Activated CD8-positive, alpha-beta T cell treated with anti-CD3 and anti-CD28 coated beads for 36 hours (primary cell): ENCODE measurements at places on chromosomes 6 and 20. TPM values are rescaled to one million over a fixed set of nuclear protein-coding genes. Genes with fewer than 3 reads are reported as not detected.

- peak; percentile 61 for DNase-seq
These were observed 17.5 kb upstream of the ZSCAN9 start for GRCh38 chr6:28207510-28208110.

- no peak for DNase-seq
These were observed 24.9 kb downstream of the DPPA5 start for GRCh38 chr6:73329201-73329600.

- DNase-seq = no peak
These were observed 230.7 kb downstream of the PHACTR1 start for GRCh38 chr6:12947151-12947871.

- no peak for DNase-seq
These were observed 109.0 kb downstream of the RIN2 start for GRCh38 chr20:19867074-19867473.

DNA sequence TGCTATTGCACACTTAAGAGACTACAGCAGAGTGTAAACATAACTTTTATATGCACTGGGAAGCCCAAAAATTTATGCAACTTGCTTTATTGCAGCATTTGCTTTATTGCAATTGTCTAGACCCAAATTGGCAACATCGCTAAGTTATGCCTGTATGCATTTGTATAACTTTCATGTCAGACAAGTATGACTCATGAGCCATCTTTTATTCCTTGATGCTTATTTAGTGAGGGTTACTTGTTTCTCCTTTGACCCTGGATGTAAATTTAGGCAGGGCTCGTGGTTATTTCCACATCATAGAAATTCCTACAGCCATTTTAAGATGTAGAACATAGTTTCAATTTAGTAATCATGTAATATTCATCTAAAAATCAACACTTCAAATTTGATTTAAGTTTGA, 130.3 kb upstream of the LY86 start:
- no peak for DNase-seq

DNA sequence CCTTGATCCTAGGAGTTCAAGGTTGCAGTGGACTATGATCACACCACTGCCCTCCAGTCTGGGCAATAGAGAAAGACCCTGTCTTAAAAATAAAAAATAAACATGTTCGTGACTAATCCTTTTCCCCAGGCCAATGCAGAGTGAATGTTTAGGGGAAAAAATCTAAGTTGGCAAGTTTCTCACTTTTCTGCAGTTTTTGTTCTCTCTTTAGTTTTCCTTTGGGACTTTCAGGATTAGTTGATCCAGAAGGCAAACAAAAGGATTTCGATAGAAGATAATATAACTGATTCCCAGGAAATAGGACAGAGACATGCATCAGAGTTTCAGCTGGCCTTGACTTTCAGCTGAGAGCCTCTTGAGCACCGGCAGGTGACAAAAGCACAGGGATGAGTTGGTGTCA, 53.3 kb downstream of the SOD2 start:
- no peak for DNase-seq

DNA sequence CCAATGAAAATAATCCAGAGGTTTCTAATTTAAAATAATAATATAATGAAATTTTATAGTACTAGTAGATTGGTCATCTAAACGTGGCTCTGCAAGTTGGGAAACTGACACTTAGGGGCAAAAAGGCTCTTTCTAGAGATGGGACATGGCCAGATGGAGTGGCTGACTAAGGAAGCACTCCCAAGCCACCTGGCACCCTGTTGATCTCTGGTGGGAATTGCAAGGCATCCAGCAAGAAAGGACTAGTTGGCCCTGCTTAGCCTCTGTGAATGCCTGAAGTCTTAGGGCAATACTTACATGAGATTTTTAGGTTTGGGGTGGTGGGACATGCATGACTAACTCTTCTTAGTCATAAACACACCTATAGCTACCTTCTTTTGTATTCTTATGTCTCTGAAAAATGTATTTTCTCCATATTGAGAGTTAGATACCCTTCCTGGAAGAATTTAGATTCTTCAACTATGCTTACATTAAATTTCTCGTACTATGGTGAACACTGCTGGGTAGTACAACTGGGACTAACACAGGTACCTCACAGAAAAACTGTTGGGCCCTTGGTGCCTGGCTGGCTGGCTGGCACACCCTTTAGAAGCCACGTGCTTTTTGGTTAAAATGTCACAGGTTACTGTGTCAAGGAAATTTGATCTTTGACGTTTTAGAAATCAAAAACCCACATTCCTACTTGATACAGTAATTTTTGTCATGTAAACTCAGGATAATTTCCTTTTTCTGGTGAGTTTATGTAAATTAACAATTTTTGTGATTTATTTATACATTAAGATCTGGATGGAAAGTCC, 25.0 kb upstream of the SH3BGRL2 start:
- no peak for DNase-seq

- peak; percentile 13 for DNase-seq
These were observed 63.0 kb upstream of the NCOA3 start for GRCh38 chr20:47438464-47439381.

DNA sequence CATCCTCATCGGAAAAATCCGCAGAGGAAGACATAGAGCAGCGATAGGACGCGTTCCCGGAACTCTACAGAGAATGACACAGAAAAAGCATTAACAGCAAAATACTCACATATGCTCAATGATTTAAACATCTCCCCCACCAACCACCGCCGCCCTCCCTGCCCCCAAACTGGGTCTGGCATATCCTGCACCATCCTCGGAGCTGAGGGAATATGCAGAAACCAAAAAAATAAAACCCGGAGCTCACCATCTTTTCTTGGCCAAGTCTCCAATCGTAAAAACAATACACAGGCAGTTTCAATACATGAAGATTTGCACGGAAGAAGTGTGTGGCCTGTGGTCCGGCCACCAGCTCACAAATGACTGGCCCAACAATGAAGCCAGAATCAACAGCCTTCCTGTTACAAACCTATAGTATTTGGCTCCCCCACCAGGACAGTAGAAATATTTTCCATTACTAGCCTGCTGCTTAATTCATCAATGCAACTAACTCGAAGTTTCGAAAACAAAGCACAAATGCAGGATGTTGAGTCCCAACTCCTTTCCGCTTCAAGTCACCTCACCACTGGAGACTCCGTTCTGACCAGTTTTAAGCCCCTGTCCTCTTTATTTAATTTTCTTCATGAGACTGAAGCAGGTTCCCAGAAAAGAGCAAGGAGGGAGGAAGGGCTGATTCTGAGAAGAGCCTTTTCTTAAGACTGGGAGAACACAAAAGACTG, 103.2 kb upstream of the BEND6 start:
- peak; percentile 70 for DNase-seq

DNA sequence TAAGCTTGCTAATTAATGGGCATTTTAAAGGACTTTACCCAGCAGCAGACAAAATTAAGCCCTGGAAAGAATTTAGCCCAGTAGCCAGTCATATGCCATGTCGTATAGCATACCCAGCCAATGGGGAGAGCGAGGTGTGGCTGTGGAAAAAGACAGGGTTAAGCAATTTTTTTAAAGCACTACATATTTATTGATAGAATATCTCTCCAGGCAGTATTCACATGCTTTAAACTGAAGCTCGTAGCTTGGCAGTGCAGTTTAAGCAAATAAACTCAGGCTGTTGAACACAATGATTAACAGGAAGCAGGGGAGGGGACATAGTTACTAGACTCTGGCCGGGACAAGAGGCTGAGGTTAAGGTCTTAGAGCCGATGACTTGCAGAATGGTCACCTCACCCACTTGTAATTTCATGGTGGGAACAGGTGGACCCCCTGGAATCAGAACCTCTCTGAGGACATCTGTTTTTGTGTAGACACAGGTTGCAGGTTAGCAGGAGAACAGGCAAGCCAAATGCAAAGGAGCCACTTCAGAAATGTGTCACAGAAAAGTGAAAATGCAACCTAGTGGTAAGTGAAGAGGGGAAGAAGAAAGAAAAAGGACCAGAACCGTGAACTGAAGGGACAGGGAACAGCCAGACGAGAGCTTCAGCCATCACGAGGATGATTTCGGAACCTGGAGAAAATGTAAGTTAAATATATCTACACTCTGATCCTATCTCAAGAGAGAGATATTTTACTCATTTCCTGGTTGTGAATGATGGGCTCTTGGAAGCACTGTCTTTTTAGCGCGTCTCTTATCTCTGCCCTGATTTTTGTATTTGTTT, 7.2 kb downstream of the GCNT2 start:
- DNase-seq = peak; percentile 48

GRCh38 chr6:29762781-29763214, 39.6 kb downstream of the HLA-F start:
- no peak for DNase-seq

The ME1 gene
- 0.49 TPM for total RNA-seq

The CD40 gene
- total RNA-seq = 3.3 TPM

The HLA-DOB gene
- 10.2 TPM for total RNA-seq

The OR2H2 gene
- total RNA-seq = not detected

The SERINC1 gene
- 40.5 TPM for total RNA-seq

The MEP1A gene
- total RNA-seq = not detected

The MYT1 gene
- not detected for total RNA-seq

The VGLL2 gene
- not detected for total RNA-seq

The TP53INP2 gene
- total RNA-seq = 4.6 TPM
